BJ (cell line): ENCODE measurements at places on chromosomes 1 and 21.

GRCh38 chr1:157269656-157270375 lies 131.6 kb upstream of the ETV3 start:
- DNase-seq, result no peak

GRCh38 chr1:57262472-57262871 lies 161.4 kb downstream of the DAB1 start:
- DNase-seq, result no peak

- DNase-seq, result no peak
Observed at GRCh38 chr1:183905508-183906113, 100.7 kb downstream of the RGL1 start.

DNA sequence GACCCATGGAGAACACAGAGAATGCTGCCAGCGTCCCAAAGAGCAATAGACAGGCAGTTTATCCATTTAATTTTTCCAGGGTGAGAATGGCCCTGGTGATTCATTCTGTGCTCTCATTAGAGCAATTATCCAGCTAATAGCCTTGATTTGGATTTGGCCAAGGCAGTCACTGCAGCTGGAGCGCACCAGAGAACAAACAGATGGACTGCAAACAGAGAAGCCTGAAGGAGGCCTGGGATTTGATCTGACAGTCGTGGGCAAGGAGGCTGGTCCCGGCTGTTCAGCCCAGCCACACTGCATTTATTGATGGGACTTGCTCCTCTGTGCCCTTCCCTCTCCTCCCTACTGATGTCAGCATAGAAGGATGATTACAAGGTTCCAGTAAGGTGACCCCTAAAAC lies 353.9 kb upstream of the C1orf174 start:
- no peak for DNase-seq

DNA sequence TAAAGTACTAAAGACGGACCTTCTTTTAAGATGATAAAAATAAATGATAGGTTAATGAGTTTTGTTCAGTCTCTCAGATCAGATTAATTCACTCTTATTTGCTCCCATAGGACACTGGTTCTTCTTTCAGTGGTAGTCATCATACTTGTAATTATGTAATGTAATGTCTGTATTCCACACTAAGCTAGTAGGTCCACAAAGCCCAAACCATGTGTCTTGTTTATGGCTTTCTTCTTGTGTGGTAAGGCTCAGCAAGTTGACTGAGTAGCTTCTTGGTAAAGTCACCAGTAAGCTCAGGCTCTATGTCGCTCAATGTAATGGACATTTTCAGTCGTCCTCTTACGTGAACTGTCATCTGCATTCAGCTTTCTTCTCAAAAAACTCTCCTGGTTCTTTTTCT lies 2.5 kb downstream of the LYPLAL1 start:
- DNase-seq, result no peak

DNA sequence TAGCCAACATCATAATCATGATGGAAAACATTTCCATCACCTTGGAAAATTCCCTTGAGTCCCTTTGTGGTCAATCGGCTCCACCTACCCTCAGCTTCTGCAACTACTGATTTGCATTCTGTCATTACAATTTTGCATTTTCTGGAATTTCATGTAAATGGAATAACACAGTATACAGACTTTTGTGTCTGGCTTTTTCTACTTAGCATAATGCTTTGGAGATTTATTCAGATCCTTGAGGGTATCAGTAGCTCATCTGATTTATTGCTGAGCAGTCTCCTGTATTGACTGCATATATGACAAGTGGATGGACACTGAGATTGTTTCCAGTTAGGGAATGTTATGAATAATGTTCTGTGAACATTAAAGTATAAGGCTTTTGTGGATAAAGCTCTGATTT lies 358.3 kb downstream of the USP25 start:
- DNase-seq, result no peak

DNA sequence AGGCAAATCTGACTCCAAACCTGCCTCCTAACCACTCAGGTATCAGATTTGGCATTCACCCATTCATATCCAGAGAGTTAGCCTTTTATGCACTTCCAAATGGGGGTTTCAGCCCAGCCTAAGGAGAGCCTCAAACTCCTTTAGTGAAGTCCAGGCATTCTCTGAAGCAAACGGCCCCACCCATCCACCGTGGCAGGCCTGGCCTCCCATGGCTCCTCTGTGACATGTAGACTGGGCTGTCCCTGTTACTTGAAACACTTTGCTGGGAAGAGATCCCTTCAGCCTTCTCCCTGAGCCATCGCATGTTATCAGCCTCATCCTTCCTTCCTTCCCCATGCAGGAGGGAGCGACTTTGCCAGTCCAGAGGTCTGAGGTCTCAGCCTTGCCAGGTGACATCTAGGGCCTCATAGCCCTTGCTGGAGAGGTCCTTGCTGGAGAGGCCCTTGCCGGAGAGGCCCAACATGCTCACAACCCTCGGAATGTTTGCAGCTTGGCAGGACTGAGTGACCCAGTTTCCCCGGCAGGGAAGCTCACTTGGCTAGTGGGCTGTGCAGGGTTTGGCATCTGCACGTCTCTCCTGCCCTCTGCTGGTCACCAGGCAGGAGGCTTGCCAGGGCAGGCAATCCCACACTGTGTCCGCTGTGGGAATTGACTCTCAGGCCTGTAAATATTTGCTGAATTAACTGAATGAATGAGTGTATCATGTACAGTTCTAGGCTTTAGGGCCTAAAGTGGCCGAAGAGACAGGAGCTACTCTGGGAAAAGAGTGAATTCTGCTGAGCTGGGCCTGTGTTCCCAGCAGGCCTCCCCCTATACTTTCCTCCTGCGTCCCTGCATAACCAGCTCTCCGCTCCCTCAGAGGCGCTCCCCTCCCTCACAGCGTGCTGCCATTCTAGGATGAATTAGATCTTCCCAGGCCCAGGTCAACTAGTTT lies 26.7 kb upstream of the RBM15 start:
- peak; percentile 13 for DNase-seq

- DNase-seq, result no peak
Observed at GRCh38 chr1:212219679-212220463, 65.3 kb upstream of the PPP2R5A start.

GRCh38 chr1:18100491-18101063 lies 7.0 kb upstream of the IGSF21 start:
- DNase-seq, result peak; percentile 4

DNA sequence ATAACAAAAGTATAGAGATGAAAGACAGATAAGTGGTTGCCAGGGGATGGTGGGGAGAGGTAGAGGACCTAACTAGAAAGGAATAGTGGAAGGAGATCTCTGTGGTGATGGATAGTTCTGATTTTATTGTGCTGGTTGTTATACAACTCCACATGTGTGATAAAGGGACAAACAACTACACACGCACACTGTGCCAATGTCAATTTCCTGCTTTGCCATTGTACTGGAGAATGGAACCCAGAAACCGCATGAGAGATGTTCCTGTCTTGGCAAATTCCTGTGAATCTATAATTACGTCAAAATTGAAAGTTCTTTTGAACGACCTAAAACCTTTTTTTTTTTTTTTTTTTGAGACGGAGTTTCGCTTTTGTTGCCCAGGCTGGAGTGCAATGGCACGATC lies 11.0 kb downstream of the TNFRSF9 start:
- no peak for DNase-seq

GRCh38 chr21:28263974-28264373 lies 728.7 kb downstream of the LTN1 start:
- no peak for DNase-seq

DNA sequence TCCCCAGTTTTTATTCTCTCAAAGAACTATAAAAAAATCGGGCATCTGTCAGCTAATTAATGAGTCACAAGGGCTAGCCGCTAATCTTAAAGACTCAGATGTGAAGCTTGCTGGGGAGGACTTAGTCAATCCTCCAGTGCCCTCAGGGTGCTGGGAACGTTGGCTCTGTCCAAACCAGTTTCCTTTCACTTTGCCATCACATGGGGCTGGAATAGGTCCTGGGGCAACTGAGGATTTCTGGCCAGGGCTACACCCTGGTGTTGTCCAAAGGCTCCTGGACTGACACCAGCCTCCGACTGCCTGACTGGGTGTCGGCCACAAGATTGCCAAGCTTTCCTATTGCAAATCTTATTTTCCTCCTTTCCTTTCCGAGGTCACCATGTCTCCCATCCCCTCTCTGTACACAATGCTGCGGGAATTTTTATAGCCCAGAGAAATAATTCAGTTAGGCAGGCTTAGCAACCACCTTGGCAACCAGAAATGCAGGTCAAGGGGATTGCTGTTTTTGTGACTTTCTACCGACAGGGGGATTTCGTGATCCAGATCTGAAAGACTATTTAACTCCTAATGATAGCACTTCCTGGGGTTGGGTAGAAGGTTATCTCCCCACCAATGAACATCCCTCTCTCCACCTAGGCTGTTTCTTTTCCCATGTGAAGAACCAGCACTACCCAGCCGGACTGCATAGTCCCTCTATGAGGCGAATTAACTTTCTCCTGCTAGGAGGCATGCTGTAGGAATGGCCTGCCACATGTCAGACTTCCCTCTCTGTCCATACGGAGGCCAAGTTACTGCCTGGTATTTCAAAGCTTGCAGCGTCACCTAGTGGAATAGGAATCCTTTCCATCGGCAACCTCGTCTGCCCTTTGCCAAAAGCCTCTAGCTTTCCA lies 29.9 kb upstream of the CTBS start:
- DNase-seq, result peak; percentile 77
